AG09309 (cell line): ENCODE measurements at places on chromosomes 12 and 14.
A peak's percentile ranks its signal among the peaks of the same experiment; 100 is the strongest.

DNA sequence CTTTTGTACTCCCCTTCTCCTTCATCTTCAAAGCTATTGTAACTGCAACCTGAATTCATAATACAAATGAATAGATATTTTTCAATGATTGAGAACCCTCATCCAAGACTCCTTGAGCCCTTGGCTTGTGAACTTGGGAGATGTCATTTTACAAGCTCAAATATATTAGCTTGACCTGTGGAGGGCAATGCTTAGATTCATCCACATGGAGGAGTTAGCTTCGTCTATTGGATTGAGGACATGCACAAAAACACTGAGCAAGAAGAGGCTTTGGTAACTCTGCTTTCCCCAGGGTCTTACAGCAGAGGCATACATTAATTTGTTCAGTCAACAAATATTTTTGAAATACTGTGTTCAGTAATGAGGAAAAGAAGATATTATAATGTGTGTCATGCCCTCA, 101.1 kb downstream of the OTOGL start:
- no peak for DNase-seq

GRCh38 chr12:112108202-112109079, at the start of gene NAA25:
Gene NAA25, minus strand, starts transcription at chr12:112108783. Its CDS starts 10 bp downstream, at chr12:112108773.
- DNase-seq = no peak

- no peak for DNase-seq
These were observed 107.8 kb downstream of the BMP4 start for GRCh38 chr14:53848854-53849253.

DNA sequence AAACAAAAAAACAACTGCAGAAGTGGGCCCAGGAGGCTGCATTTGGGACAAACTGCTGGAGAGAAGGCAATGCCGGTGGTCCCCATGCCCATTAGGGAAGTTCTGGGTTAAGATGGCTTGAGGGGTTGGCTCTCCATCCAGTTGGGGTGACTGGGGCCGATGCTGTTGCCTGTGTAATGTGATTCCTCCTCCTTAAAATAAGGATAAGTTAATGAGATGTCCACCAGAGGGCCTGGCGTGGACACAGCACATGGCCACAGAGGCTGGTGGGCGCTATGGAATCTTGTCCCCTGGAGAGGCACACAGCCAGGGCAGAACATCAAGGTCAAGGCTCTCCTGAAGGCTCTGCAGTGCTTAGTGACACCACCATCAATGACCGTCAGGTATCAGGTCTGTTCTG, 1.0 kb upstream of the TESC start:
- no peak for DNase-seq

- peak; percentile 73 for DNase-seq
These were observed 14.1 kb upstream of the TMEM119 start for GRCh38 chr12:108611884-108612415.
